ENCODE measurements at places on chromosomes 16 and 17.

DNA sequence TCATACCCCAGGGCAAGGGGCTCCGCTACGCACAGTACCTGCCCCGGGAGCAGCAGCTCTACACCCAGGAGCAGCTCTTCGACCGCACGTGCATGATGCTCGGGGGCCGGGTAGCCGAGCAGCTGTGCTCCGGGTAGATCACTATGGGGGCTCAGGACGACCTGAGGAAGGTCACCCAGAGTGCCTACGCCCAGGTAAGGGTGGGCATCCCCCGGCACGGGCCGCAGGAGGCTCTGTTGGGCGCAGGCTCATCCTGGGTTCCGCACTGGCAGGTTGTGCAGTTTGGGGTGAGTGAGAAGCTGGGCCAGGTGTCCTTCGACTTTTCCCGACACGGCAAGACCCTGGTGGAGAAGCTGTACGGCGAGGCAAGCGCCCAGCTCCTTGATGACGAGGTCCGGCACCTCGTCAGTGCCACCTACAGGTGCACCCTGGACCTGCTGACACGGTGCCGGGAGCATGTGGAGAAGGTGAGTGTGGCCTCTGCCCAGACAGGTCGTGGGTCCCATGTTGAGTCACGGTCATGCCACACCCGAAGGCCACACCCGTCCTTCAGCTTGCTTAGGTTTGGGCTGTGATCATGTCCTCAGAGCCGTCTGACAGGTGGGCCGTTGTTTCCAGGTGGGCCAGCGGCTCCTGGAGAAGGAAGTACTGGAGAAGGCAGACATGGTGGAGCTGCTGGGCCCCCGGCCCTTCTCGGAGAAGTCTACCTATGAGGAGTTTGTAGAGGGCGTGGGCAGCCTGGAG is 19.3 kb downstream of the DBNDD1 start:
- DNase-seq: no peak

DNA sequence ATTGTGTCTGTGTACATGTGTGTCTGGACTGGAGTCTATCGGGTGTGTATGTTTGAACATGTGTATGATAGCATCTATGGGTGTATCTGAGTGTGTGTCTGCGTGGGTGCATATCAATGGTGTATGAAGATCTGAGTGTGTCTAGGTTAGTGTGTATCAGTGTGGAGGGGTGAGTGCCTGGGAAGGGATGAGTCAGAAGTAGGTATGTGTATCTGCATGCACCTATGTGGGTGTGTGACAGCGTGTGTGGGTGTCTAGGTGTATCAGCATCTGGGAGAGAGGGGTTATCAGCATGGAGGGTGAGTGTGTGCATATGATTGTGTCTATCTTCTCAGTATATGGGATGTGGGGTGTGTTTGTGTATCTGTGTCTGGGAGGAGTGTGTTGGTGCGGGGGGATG is 58.2 kb upstream of the LHX1 start:
- no peak for DNase-seq

DNA sequence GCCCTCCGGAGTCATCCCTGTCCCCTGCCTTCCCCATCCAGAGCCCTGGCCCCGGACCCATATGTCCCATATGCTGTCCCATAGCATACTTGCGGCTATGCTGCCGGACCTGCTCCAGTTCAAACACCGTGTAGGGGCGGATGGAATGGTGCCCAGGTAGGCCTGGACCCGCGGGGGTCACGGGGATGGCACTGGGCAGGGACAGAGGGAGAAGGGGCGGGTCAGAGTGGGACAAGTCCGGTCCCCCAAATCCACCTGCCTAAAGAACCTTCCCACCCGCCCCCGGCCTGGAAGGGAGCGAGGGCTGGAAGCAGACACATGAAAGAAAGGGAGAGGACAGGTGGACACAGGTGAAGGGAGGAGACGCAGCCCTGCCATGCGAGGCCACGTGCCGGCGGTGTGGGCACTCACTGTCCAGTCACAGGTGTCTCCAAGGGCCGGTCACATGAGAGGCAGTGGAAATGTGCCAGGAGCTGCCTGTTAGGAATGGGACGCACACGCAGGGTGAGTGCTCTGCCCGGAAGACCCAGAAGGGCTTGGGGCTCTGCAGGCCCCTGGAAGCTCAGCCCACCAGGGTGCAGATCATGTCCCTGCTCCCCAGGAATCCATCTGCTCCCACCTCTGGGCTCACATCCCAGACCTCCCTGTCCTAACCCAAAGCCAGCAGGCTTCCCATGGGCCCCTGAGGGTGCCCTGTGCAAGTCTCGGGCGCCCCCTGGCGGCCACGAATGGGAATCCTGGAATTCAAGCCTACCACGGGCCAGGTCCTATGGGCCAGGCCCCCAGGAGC is 14.0 kb downstream of the UBALD2 start:
- DNase-seq: peak; percentile 74

- no peak for DNase-seq
Observed at GRCh38 chr16:54493594-54493993, 207.0 kb upstream of the IRX3 start.

- no peak for DNase-seq
Observed at GRCh38 chr17:2368359-2368758, 31.1 kb downstream of the SGSM2 start.

DNA sequence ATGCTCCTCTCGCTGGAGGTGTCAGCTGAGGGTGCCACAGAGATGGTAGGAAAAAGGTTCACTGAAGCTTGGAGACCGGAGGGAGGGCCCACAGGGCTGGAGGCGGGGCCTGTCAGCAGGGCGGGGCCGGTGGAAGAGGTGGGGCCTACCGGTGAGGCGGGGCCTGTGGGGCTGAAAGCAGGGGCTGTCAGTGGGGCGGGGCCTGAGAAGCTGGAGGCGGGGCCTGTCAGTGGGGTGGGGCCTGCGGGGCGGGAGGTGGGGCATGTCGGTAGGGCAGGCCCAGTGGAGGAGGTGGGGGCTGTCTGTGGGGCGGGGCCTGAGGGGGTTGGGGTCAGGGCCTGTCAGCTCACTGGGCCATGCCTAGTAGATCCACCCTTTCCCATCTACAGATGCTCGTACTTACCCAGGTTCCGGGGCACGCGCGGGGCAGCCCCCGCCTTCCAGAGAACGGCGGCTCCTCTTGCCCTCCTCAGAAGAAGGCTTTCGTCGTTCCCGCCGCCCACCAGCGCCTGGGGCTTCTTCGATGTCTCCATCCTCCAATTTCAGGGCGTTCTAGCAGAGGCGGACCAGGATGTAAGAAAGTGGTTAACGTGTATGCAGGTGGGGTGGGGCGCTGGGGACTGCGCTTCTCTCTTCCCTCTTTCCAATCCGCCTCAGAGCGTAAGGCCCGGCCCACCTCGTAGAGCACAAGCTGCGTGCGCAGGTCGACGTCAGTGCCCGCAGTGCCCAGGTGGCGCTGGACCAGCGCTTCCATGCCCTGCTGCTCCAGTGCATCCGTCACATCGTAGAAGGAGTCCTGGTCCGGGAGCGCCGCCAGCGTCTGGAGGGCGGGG is 9.8 kb downstream of the TMEM208 start:
- no peak for DNase-seq

DNA sequence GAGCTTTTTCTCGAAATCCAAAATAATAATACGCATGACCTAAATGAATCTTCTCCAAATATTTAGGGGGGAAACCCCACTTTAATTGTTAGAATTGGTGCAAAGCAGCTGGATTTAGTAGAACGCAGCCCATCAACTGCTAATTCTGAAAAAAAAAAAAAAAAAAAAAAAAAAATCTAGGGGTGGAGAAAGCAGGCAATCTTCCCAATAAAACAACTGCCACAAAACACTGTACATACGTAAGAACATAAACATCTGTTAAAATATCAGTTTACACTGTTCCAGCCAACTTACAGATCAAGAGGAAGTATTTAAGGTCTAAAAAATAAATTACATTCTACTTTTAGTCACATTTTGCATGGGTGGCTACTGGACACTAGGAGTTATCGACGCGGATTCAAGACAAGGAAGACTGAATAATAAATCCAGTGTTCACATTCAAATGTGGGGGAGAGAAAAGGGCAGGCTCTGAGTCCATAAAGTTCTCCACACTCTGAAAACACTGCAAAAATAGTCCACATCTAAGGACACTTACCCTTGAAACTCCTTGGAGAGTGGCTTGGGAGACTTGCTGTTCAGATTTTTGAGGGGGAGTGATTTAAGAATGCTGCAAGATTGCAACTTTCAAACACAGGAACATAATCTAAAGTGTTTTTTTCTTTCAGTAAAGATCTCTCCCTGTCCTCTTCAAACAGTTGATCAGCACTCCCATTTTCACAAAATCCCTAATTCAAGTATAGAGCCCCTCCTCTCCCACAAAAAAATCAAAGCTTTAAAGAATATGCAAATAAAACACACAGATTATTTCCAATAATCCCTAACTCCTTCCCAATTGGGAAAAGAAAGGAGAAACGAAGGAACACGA is 1.3 kb downstream of the APPBP2 start:
- no peak for DNase-seq

GRCh38 chr17:77741109-77741508 is 217.4 kb upstream of the TNRC6C start:
- DNase-seq: no peak

- DNase-seq: no peak
Observed at GRCh38 chr16:3285131-3285530, 1.8 kb downstream of the ZNF263 start.

GRCh38 chr17:49920030-49920769 is 48.8 kb upstream of the DLX4 start:
- no peak for DNase-seq

GRCh38 chr16:85096921-85097320 is 15.4 kb downstream of the CIBAR2 start:
- no peak for DNase-seq

GRCh38 chr16:81666113-81666512 is 113.0 kb upstream of the PLCG2 start:
- DNase-seq: no peak

GRCh38 chr17:74754832-74755231 is 6.4 kb downstream of the NHERF1 start:
- no peak for DNase-seq

All from AML-193 (cell line).